Lower lobe of right lung (tissue), 2 donors: ENCODE measurements at places on chromosomes 2 and 18. TPM values are rescaled to one million over a fixed set of nuclear protein-coding genes. Genes with fewer than 3 reads are reported as not detected.

DNA sequence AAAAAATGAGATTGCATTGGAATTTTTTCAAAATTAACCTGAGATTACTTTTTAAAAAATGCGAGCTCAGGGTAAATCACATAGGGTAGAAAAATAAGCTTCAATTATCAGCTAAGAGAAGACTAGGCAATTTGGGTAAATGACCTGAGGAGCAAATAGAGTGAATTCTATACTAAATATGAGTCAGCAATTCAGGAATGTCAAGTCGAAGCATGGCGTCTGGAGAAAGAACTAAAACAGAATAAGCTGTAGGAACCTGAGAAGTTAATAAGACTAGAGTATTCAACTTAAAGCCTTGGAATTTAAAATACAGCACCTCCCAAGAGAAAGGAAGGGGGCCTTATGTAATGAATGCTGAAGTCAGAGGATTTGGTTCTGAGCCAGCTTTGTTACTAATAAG lies 487.0 kb downstream of the SUCLG1 start:
- H3K36me3 ChIP-seq = no peaks in the 10 kb centered on the region
- no peak overlapping the region for H3K4me3 ChIP-seq
- DNase-seq = no peak
- no peaks in the 10 kb centered on the region for H3K27me3 ChIP-seq

GRCh38 chr18:29084120-29084519 lies 907.2 kb upstream of the CDH2 start:
- H3K4me3 ChIP-seq = no peak overlapping the region
- H3K27me3 ChIP-seq = no peaks in the 10 kb centered on the region
- no peaks in the 10 kb centered on the region for H3K4me1 ChIP-seq
- H3K27ac ChIP-seq = no peak overlapping the region
- DNase-seq = no peak

GRCh38 chr2:71283131-71283530 lies 48.5 kb upstream of the ZNF638 start:
- DNase-seq = no peak
- no peak overlapping the region for H3K27ac ChIP-seq
- no peak overlapping the region for H3K4me3 ChIP-seq
- no peaks in the 10 kb centered on the region for H3K36me3 ChIP-seq

GRCh38 chr2:41791523-41791922 lies 256.3 kb upstream of the PKDCC start:
- no peaks in the 10 kb centered on the region for H3K36me3 ChIP-seq
- H3K4me3 ChIP-seq = no peak overlapping the region
- no peak overlapping the region for H3K27ac ChIP-seq
- H3K27me3 ChIP-seq = no peaks in the 10 kb centered on the region
- no peaks in the 10 kb centered on the region for H3K4me1 ChIP-seq
- no peak for DNase-seq

Gene C2orf80
- total RNA-seq = not detected
